GDM1 (cell line): ENCODE measurements at places on chromosomes 13 and 19.

GRCh38 chr19:19591133-19591825 lies 27.2 kb downstream of the PBX4 start:
- DNase-seq: no peak

- no peak for DNase-seq
These were observed 6.2 kb downstream of the CPAMD8 start for GRCh38 chr19:17020385-17020784.

GRCh38 chr19:23318143-23318542 lies 67.9 kb upstream of the ZNF724 start:
- DNase-seq: no peak

- DNase-seq: no peak
These were observed 20.6 kb downstream of the HCN2 start for GRCh38 chr19:610071-610800.

GRCh38 chr19:4814625-4815425 lies 16.7 kb downstream of the TICAM1 start:
- DNase-seq: no peak

DNA sequence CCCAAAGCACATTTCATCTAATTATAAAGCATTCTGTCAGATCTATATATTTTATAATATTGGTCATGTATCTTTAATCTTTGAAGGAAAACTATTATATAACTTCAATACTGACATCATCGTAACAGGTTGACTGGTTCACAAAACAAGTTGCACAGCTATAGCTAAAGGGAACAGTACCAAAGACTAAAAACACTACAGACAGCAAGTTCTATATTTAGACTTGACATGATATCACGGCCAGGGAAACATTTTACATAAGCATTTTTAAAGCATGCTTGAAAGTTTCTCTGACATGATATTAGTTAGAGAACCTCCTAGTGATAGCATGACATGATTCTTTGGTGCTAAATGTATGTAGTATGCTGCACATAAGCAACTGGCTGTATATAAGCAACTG lies 182.5 kb downstream of the NDFIP2 start:
- no peak for DNase-seq

DNA sequence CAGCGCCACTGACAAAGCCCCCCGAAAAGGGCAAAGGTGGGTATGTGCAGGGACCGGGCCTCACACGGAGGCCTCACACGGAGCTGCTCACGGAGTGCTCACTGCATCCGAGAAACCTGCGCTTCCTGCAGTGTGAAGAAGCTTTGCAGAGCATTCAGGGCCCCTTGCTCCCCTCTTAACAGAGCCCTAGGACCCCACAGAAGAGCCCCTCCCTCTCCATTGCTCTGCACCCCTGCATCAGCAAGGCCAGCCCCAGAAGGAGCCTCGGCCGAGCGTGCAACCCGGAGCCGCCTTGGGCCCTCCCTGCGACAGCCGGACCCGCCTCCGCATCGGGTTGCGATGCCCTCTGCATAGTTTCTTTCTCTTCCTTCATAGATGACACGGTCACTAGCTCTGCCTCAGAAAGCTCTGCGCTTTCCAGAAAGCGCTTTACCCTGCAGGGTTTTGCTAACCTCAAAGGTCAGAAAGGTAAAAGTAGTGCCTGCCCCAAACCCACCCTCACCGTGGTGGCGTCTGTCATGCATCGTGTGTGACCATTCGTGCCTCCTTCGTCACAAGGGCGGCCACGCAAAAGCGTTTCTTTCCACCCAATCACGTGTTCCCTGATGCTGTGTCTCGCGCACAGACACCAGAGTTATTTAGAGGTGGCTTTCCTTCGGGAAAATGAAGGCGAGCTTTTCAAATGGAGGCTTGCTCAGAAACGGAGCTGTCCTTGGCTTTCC lies 15.7 kb upstream of the F7 start:
- DNase-seq: no peak

DNA sequence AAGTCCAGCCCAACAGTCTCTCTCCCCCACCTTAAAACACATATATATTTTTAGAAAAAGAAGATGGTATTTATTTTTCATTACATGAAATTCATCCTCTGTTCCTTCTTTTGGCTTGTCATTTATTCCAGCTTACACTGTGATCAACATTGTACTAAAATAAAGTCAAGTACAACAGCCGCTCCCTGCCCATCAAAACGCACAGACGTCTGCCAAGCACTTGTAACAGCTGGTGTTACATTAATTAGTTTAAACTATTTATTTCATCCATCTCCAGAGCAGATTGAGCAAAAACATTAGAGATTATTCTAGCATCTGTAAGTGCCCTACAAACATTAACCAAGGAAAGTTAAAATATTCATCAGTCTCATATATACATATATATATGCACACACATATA lies 350.5 kb downstream of the DACH1 start:
- DNase-seq: no peak

DNA sequence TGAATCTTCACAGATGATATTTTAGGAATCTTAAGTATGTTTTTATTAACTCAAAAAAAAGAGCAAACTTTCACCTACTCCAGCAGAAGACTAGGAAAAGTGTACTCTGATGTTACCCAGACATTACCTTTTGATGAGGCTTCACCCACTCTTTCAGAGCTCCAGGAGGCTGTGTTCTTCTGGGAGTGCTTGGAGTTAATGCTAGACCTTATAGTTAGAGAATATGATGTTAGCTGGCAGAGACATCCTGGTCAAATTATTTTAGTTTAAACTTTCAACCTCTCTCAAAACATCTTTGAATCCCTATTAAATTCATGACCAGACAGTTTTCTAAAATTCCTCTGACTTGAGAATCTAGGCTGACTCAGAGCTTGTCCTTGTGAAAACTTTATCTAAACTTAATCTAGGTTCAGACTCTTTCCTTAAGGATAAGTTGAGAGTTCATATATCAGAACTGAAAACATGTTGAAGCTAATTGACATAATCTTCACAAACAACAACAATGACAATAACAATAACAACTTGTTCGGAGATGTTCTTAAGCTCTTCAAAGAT lies 82.8 kb downstream of the ITGBL1 start:
- DNase-seq: no peak

DNA sequence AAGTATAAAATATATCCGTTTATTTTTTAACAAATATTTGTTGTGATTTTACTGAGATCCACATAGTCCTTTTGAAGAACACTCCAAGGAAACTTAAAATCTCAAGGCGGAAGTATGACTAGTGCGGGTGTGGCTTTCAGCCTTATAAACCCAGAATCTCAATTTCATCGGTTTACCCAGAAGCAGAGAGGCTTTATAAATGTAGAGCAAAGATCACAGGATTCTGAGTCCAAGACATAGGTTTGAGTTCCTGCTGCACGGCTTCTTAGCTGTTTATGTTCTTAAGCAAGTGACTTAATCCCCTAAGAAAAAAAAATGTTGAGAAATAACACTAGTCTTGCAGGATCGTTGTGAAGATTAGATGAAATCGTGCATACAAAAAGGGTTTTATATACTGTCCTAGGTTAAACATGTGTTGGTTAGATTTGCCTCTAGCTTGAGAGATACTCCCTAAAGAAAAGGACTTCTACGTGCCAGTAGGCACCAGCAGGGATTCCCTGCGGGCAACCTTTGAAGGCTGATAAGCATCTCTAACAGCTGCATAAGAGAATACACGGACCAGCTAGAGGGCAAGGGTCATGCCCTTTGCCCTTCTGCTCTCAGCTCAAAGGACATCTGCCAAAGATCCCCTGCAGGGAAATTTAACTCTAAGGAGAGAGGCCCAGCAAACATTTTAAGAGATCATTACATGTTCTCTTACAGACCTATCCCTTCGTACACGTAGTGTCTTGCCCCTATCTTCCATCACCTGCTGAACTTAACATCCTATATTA lies 130.4 kb upstream of the MIR17HG start:
- DNase-seq: no peak

DNA sequence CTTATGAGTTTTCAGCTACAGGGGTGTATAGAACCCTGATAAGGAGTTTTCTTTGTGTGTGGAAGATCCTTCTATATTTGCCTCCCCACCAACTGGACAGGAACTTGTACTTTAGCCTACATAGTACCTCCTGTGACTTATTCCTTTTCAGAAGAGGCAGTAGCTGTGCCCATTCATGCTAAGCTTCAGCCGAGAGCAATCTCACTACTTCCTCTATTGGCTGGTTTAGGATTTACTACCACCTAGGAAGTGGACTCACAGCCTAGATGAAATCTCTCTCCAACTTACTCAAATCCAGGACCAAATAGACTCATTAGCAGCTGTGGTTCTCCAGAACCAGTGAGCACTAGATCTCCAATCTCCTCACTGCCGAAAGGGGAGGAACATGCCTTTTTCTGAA lies 2.3 kb upstream of the REX1BD start:
- DNase-seq: no peak

DNA sequence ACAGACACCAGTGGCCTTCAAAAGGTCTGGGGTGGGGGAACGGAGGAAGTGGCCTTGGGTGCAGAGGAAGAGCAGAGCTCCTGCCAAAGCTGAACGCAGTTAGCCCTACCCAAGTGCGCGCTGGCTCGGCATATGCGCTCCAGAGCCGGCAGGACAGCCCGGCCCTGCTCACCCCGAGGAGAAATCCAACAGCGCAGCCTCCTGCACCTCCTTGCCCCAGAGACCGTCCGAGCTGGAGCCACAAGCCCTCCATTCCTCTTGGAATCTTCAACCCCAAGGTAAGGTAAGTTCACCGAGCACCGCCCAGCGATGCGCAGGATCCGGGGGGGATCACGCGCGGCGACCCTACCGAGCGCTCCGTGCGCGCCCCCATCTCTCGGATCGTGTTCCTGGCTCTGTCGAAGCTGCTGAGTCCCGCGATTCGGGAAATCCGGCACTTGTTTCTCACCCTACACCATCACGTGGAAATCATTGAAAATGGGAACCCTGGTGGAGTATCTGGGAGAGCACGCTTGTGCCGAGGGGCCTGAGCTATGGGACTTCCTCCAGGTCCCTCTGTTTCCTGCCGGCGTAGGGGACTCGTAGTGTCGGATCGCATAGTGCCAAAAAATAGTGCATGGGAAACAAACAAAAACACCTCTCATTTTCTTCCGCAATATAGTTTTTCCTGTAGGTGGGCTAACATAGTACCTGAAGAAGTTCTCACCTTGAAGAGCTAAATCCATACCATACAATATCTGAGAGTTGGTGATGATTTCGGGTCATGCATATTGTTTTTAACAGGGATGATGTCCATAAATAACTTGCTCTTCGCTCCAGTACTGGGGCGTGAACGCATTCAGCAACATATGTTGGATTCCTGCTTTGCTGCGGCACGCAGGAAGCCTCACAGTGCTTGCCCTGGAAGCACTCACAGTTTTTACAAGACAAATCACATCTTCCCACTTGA lies 9.3 kb downstream of the PDX1 start:
- no peak for DNase-seq

GRCh38 chr13:33612641-33613638 lies 205.0 kb upstream of the RFC3 start:
- no peak for DNase-seq

DNA sequence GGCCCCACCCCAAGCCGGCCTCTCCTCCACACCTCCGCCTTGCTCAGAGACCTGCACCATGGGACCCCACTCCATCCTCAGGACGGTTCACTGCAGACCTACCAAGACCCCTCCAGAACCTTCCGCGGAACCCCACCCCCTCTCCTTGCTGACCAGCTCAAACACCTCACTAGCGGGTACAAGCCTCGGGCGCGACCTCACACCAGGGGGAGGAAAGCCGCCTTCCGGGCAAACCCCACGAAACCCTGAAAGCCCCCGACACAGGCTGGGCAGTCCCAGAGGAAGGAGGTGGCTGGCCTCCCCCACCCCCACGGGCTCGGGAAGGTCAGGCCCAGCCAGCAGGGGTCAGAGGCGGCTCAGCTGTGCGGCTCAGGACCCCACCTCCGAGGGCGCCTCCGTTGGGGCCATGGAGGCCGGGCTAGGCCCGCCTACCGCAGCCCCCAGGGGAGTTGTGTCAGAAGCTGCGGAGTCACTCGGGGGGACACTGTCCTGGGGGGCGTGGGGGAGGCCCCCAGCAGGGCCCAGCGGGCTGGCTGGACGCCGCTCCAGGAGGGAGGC lies 9.8 kb downstream of the GRIN3B start:
- no peak for DNase-seq

DNA sequence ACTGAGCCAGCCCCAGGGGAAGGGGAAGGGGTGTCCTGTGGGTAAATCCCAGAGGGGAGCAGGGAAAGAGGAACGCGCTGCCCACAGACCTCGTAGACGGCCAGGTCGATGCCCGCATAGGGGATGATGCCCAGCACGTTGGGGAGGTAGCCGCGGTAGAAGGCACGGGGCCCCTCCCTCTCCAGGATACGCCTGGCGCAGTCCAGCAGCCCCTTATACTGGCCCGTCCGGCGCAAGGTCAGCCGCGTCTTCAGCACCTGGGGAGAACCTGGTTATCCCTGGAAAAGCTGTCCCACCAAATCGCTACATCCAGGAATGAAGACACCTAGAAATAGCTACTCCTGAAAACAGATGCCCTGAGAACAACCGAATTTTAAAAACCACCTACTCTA lies 7.4 kb downstream of the SLC25A23 start:
- DNase-seq: no peak

- no peak for DNase-seq
These were observed 207.4 kb upstream of the RFC3 start for GRCh38 chr13:33610438-33611120.

- no peak for DNase-seq
These were observed 14.2 kb upstream of the RNF6 start for GRCh38 chr13:26236296-26236695.

DNA sequence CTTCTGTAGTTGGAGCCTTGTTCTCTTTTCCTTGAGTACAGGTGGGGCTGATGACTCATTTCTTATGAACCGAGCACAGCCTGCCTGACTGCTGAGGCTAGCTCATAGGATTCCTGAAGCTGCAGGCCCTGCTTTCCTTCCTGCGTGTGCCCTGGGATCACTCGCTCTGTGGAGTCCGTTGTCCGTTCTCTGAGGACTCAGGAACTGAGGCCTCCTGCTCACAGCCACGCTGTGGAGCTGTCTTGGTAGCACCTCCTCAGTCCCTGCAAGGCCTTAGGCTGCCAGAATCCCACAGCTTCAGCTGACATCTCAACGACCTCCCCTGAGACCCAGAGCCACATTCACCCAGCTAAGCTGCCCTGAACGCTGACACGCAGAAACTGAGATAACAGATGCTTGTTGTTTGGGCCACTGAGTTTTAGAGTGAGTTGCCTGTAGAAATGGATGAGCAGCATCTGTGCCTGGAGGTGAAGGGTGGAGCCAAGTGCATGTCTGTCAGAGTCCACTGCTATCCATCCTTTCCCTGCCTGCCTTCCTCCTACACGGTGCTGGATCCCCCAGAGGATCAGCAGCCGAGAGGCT lies 72.9 kb downstream of the ARHGEF7 start:
- no peak for DNase-seq

DNA sequence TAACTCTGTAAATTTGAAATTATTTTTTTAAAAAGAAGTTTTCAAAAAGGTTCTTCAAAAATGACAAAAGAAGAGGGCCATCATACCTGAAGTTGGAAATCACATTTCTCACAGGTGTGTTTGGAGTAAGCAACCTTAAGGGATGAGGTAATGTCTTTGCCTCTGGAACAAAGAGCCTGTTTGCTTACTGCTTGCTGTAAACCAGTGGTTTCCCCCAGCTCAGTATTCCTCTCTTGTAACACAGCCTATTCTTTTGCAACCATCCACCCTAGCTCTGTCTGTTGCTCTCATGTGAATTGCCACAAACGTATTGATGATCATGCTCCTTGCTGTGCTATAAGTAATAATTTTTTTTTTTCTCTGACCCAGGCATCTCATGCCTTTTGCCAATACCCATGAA lies 38.1 kb downstream of the UCHL3 start:
- DNase-seq: no peak

- DNase-seq: no peak
These were observed 52.5 kb upstream of the RXFP2 start for GRCh38 chr13:31686670-31687425.
